NB4 (cell line): ENCODE measurements at places on chromosomes 1 and 21.

- peak; percentile 31 for DNase-seq
These were observed 13.5 kb upstream of the OR2G2 start for GRCh38 chr1:247574664-247575063.

DNA sequence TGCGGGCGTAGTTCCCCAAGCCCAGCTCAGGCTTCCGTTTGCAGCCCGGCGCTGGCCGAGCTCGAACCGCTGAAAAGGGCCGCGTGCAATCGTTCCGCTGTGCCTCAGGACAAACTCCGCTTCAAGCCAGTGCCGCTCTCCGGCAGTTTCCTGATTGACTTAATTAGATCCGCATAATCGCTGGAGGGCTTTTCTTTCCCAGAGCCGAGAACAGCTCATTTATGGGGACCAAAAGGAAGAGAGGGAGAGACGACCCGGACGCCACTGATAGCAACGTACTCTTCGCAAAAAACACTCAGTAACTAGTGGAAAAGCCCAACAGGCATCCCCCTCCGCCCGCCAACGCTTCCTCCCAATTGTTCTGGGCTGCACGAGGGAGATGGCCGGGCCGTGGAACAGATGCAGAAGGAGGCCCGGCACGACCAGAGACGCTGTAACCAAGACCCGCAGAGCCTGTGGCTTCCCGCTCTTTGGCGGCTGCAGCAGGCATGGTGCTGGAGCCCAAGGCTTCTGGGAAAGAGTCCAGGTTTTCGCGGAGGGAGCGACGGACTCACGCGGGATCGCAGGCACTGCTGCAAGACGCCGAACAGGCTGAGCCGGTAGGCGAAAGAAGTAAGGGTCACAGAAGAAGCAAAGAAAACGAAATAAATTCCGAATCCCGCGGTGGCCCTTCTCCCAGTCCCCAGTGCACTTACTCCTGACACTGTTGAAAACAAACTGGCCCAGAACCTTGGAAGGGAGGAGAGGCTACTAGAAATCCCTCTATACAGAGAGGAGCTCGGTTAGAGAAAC is 3.6 kb upstream of the FOXD2 start:
- no peak for DNase-seq

- no peak for DNase-seq
These were observed 25.8 kb upstream of the PPT1 start for GRCh38 chr1:40122855-40123254.

DNA sequence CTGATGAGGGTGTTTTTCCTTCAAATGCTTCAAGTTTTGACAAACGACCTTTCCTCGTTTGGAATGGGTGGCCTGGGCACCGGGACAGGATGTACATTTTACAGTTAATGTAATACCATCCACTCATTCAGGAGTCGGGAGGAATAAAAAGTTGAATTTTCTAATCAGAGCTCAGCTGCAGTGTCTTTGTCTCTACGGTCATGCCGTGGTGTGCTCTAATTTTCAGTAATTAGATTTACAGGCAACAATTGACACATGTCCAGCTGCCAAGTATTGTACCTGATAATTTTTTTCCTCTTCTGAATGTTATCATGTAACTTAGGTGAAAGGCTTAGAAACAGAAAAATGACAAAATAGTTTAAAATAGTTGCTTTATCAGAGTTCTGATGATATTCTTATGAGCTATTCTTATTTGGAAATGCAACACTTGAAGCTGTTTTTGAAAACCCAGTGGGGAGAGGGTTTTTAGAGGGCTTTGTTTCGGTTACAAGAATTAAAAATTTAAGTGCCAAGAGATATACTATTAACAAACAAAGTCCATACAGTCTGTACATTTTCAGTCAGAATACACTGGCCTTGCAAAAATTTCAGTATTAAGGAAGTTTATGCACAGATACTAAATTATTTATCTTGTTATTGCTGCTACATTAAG is 1.0 kb downstream of the CDKN2C start:
- no peak for DNase-seq

DNA sequence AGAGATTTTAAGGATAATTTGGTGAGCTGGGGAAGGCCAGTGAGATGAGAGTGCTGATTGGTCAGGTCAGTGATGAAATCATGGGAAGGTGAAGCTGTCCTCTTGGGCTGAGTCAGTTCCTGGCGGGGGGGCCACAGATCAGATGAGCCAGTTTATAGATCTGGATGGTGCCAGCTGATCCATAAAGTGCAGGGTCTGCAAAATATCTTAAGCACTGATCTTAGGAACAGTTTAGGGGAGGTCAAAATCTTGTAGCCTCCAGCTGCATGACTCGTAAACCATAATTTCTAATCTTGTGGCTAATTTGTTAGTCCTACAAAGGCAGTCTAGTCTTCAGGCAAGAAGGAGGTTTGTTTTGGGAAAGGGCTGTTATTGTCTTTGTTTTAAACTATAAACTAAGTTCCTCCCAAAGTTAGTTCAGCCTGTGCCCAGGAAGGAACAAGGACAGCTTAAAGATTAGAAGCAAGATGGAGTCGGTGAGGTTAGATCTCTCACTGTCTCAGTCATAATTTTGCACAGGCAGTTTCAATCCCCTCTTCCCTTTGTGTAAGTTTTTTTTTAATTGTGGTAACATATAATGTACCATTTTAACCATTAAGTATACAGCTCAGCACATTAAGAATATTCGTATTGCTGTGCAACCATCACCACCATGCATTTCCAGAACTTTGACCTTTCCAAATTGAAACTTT is 39.4 kb downstream of the PTAFR start:
- DNase-seq: peak; percentile 64

DNA sequence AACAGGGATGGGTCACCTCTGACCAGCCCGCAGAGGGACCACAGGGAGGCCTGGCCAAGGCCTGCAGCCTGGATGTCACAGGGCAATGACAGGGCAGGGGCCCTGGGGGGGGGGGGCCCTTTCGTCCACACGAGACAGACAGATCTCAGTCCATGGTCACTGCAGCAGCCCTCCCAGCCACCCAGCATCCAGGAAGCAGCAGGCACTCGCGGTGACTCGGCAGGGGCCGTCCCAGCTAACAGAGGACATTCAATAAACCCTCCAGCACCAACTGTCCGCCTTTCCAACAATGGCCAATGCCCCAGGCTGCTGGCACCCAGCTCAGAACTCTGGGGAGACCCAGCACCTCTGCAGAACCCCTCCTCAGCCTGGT is 32.9 kb downstream of the MEGF6 start:
- DNase-seq: no peak

DNA sequence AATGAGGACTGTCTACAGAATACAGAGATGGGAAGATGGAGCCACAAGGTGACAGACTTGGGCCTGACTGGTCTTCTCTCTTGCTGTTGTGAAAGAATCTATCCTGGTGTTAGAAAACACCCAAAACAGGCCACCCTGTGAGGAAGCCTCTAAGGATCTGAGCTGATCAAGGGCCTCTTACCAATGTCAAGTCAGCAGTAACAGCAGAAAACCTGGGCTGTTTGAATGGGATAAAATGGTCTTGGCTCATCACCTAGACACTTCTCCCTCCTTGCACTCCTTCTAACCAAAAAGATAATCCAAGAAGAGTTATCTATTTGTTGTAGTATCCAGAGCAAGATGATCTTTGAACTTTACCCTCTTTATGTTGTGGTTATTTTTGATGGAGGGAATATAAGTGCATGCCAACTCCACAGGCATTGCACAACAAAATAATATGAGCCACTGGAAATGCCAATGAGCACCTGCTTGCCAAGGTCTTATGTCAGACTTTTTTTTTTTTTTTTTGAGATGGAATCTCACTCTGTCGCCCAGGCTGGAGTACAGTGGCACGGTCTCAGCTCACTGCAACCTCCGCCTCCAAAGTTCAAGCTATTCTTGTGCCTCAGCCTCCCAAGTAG is 32.8 kb upstream of the ZNF281 start:
- no peak for DNase-seq

- no peak for DNase-seq
These were observed 185.0 kb downstream of the MATN1 start for GRCh38 chr1:30538226-30538992.

- DNase-seq: no peak
These were observed 59.0 kb upstream of the BACE2 start for GRCh38 chr21:41108668-41109585.

DNA sequence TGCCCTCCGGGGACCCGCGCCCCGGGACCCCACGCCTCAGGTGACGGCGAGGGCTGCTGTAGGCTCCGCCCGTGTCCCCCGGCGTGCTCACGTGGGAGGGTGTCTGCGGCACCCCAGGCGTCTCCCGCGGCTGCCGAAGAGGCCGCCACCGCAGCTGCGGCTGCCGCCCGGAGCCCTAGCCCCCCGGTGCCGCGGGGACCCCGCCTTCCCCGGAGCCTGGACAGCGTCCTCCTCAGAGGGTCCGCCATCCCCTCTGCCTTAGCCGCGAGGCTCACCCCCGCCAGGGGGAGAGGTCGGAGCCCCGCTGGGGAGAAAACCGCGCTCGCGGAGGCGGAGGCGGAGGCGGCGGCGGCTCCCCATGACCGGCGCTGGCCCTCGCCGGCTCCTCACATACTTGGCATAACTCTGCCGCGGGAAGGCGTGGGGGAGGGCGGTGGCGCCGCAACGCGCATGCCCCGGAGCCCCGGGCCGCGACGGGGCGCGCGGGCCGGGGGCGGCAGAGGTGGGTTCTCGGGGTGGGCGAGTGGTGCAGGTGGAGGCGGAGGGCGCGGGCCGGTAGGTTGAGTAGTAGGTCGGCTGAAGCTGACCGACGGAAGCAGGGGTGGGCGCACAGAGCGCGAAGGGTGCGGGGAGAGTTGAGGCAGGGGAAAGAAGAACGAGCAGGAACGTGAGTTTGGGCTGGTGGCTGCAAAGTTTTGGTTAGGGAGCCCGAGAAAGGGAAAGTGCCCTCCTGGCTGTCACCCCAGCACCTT is 700 bp upstream of the SYDE2 start:
- peak; percentile 72 for DNase-seq

- DNase-seq: peak; percentile 52
These were observed 2.0 kb downstream of the TEX46 start for GRCh38 chr1:23013657-23014056.

- peak; percentile 17 for DNase-seq
These were observed 60.9 kb upstream of the RGS2 start for GRCh38 chr1:192747943-192748342.

DNA sequence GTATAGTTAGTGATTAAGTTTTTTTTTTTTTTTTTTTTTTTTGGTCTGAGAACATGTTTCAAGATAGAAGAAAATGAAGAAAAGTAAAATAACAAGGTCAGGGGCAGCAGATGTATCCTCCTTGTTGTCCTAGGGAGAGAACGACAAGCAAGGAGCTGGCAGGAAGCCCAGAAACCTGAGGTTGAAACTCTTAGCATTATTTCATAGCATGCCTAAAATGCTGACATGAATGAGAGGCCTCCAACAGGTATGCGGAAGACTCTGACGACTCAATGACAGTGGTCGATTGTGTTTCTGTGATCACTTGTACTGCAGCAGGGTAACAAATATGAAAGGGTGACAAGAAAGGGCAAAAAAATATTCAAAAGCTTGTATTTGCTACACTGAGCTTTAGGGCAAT is 415.9 kb downstream of the PLA2G4A start:
- no peak for DNase-seq

DNA sequence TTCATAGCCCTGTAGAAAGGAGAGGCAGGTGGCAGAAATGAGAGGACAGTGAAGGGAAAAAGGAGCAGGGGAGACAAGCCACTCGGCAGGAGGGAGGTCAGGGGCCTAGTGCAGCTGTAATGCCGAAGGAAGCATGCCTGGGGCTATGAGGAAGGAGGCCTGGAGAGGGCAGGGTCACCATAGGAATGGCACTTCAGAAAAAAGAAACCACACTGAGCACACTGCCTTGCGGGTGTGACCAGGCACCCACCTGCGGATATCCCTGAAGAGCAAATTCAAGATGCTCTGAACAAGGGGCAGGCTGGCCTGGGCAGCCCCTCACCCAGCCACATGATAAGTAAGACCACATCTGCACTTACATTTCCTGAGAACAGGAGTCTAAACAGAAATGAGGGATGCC is 104.7 kb downstream of the JAK1 start:
- DNase-seq: no peak

DNA sequence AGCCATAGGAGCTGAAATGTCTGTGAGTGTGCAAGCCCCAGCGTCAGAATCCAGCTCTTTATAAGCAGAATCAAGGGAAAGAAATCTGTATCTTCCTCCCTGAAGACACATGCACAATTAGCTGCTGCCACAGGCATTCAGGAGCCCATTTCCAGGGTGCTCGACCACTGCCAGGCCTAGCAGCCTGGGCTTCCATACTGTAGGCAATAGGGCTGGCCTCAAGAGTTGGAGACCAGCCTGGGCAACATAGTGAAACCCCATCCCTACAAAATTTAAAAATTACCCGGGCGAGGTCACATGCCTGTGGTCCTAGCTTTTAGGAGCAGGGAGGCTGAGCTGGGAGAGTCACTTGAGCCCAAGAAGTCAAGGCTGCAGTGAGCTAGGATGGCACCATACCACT is 41.0 kb downstream of the NEK2 start:
- DNase-seq: no peak

DNA sequence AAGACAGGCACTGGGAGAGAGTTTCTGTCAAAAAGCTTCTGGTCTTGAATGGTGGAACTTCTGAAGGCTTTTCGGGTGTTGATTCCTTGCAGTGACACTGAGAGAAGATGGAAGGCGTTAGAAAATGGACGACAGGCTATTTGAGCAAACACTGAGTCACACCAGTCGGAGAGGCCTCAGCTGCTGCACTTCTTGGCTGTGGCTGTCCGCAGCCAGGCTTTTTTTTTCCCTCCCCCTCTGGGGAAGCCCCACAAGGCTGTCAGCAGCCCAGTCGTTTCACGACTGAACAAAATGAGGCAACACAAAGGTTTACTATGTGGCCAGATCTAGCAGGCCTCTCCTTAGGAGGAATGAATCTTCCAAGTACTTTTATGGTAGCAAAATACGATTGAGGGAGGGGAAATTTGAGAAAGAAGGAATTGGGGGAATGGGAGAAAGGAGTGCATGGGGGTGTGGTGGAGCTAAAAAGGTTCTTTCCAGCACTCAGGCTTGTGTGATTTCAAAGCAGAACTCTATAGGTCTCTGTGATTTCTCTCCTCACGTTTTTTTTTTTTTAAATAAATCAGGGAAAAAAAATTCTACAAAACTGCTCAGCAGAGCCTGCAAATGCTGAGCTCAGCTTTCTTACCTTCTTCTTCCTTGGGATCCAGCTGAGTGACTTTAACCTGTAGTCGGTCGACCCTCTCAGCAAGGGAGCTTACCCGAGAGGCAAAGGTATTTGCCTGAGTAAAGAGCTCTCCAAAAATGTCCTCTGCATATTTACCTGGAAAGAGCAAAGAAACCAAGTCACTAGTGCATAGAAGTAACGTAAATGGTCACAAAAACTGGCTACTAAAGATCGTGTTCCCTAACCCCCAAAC is 26.1 kb downstream of the GPR3 start:
- DNase-seq: peak; percentile 92

DNA sequence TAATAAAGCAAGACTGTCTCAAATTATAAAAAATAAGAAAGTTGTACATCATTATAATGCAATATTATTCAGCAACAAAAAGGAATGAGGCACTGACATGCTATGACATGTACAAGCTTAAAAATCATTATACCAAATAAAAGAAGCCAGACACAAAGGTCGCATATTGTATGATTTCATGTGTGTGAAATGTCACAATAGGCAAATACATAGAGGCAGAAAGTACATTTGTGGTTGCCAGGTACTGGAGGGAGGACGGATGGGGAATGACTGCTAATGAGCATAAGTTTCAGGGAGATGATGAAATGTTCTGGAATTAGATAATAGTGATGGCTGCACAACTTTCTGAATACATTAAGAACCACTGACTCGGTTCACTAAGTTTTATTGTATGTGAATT is 73.6 kb upstream of the NBPF3 start:
- no peak for DNase-seq
